SW480 (cell line): ENCODE measurements at places on chromosomes 12 and 14.

DNA sequence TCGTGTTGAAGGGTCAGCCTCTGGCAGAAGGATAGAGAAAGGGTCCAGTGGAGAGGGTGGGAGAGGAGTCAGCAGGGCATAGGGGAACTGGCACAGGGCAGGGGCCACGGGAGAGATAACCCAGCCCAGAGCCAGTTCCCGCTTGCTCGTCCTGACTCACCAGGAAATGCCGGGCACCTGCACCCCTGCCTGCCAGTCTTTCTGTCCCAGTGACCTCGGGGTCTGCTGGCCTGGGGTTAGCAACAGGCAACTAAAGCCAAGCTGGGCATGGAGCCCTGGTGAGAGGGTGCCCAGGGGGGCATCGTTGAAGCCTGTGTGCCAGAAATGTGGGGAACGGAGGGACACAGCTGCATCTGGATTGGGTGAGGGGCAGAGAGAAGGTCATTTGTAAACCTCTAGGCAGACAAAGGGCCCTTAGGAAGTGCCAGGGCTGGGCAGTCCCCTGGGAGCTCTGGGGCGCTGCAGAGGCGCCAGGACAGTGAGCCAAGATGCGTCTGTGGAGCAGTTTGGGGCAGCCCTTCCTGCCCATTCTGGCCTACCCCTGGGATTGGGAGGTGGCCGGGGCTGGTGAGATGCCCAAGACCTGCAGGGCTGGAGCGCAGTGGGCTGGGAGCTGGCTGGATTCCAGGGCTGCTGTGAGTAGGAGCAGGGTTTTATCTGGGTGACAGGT lies 5.5 kb downstream of the TNFAIP2 start:
- DNase-seq: no peak

DNA sequence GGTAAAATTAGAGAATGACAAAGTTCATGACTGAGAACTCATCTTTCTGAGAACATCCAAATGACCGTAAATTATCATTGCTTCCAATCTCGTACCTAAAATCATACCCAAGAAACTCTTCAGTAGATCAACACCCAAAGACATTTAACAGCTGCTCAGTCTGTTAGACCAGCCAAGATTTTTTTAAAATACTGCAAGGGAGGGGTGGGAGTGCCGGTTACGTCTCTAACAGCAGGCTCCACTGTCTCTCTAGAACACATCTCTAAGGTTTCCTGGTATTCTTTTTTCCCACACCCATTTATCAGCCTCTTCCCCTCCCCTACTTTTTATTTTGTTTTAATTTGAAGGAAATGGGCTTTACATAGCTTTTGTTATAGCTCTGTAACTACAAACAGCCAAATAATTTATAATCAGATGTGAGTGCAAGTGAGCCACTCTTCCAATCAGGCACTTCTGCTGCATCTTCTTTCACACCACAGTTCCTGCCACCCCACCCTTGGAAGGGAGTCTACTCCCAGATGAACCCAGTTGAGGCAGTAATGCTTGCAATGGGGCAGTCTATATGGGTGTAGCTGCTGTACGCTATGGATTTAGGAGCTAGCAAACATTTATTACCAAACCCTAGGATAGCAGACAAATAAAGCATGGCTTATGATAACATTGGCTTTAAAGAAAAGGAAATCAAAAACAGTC lies 21.9 kb downstream of the PTPRB start:
- no peak for DNase-seq

DNA sequence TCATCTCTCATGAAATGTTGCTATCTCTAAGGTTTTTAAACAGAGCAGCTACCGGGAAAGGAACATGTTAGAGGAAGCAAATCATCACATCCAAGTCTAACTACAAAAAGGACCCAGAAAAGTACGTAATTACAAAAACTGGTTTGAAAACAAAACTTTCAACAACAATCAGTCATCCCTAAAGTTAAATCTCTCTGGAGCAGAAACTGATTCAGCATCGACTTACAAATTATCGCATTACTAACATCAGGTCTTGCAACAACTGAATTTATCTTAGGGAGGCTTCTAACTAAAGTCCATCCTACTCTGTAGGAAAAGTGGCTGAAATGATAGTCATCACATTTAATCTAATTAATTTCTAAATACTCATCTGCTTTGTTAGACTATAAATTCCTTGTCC lies 137.0 kb downstream of the MED13L start:
- DNase-seq: no peak

GRCh38 chr12:45893240-45893639 lies 97.1 kb downstream of the SCAF11 start:
- DNase-seq: no peak

DNA sequence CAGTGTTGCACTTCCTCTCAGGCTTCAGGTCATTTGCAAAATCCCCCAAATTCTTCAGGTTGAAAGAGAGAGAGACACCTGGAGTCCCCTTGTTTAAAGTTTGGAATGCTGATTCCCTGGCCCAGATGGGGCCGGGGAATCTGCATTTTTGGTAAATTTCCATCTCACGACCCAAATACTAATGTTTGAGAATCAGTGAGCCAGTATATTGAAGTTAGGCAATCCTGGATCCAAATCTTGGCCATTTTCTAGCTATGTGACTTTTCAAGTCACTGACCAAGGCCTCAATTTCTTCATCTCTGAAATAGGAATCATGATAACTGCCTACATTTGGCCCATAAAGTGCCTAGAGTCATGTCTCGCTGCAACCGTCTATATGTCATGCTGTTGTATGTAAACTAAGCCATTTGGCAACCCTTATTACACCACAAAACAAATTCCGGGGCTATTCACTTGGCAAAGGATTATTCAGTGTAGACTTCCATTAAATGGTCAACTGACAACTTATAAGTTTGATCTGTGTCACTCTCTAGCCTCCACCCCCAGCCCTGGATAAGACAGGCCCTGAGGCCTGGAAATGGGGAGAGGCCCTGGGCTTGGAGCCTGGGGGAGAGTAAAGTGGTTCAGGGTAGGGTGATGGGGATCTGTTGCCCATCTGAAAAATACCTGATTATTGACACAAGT lies 3.7 kb upstream of the ZFP36L1 start:
- DNase-seq: no peak

DNA sequence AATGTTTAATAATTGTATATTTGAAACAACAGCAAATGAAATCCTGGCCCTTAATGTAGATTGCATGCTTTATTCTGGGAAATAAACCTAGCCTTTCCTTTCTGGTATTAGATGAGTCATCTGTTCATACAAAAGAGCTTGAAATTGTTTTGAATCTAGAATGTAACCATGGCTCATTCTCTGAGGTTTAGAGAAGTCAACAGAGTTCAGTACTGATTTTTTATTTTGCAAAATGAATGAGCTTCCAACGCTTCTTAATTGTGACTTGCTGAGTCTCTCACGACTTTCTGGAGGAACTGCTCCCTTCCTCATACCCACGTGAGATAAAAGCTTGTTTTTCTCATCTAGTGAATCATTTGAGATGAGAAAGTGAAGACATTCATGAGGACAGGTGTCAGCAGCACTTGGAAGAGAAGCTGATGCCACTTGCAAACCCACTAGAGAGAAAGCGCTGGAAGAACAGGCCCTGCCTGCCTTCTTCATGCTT lies 509.6 kb downstream of the VRK1 start:
- DNase-seq: no peak

- DNase-seq: no peak
These were observed 3.4 kb downstream of the NACA start for GRCh38 chr12:56721721-56722120.

GRCh38 chr12:110721570-110721969 lies 21.1 kb downstream of the PPP1CC start:
- no peak for DNase-seq

GRCh38 chr12:101356794-101357193 lies 50.8 kb downstream of the ARL1 start:
- DNase-seq: no peak

GRCh38 chr12:80946591-80946990 lies 8.9 kb upstream of the LIN7A start:
- peak; percentile 4 for DNase-seq

GRCh38 chr12:109052097-109052413 lies 321 bp upstream of the USP30 start:
- no peak for DNase-seq

- no peak for DNase-seq
These were observed 489 bp upstream of the EML5 start for GRCh38 chr14:88793259-88793625.

GRCh38 chr14:95456281-95456680 lies 60.2 kb downstream of the SYNE3 start:
- no peak for DNase-seq

GRCh38 chr12:95204141-95204866 lies 13.0 kb downstream of the FGD6 start:
- peak; percentile 83 for DNase-seq

- DNase-seq: no peak
These were observed 15.4 kb upstream of the SCAF11 start for GRCh38 chr12:46005823-46006222.

- DNase-seq: no peak
These were observed 161.3 kb upstream of the TMCC3 start for GRCh38 chr12:94811611-94812010.

DNA sequence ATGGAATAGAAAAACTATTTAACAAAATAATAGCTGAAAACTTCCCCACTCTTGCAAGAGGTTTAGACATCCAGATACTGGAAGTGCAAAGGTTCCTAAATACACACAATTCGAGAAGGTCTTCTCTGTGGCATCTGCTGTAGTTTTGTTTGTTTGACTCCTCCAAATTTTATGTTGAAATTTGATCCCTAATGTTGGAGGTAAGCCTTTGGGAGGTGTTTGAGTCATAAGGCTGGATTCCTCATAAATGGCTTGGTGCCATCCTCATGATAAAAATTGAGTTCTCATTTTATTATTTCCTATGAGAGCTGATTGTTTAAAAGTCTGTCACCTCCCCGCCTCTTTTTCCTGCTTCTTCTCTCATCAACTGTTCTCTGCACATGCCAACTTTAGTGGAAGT lies 182.7 kb downstream of the MYRFL start:
- no peak for DNase-seq

DNA sequence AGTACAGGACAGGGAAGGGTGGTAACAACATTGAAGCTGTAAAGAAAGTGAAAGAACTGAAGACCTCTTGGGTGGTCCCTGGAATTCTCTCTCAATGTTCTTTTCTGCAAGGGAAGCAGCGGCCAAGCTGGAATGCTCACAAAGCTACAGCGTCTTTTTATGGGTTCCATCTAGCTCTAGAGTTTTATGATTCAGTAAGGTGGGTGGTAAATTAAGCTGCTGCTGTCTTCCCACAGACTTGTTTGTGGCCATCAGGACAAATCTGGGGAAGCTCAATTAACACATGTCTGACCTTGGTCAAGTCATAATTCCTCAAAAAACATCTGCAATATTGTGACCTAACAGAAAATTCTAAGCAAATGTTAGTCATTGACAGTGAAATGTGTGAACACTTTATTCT lies 139.1 kb downstream of the MED13L start:
- no peak for DNase-seq

GRCh38 chr12:107493135-107493494 lies 192.5 kb upstream of the PWP1 start:
- no peak for DNase-seq
